ENCODE measurements at places on chromosomes 16 and 17. TPM values are rescaled to one million over a fixed set of nuclear protein-coding genes. Genes with fewer than 3 reads are reported as not detected.

SPATA32 gene
- not detected for total RNA-seq

TMEM204 gene
- 52.1 TPM for total RNA-seq

CBX8 gene
- total RNA-seq = 5.3 TPM

CX3CL1 gene
- 47.5 TPM for total RNA-seq

GRCh38 chr17:75876190-75876937 is 2.0 kb downstream of the TRIM47 start:
- H3K27ac ChIP-seq = peak overlapping the region; percentile 90
- H3K4me1 ChIP-seq = peaks cover 3% of the 10 kb centered on the region
- peak; percentile 83 for DNase-seq
- H3K4me3 ChIP-seq = no peak overlapping the region
- H3K36me3 ChIP-seq = no peaks in the 10 kb centered on the region

DNA sequence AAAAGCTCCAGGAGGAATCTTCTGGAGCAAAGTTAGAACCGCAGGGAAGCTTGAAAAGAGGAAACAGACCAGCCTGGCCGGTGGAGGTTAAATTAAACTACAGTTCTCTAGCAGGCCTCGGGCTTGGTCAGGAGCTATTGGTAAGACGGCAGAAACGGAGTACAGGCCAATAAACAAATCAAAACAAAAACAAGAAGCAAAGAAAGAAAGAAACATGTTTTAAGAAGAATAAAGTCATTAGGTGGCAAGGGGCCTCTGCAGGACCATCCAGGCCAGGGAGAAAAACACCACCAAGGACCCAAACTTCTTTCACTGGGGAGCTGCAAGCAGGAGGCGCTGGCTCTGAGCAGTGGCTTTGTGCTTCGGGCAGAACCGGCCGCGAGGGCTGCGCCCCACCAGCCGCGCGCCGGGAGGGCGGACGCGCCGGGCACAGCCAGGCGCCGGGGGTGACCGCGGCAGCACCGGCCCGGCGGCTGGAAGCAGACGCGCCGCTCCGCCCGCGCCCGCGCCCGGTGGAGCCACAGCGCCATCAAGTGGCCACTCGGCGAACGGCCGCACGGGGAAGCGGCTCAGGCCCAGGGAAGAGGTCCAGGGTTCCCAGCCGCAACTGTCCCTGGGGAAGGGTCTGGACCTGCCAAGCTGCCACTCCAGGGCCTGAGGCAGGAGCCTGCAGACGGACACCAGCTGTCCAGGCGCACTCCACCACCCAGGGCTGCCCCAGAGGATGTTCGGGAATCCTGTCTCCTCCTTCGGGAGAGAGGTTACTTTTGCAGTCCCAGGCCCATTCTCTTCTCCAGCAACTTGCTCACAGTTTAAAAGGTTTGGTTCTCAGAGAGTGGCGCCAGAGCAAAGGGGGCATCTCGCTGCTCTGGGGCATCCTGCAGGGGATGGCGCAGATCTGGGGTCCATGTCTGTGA is 419.4 kb downstream of the SOX9 start:
- DNase-seq = peak; percentile 91
- H3K27ac ChIP-seq = no peak overlapping the region
- H3K27me3 ChIP-seq = no peaks in the 10 kb centered on the region
- H3K4me3 ChIP-seq = no peak overlapping the region

- H3K4me3 ChIP-seq = peak overlapping the region; percentile 43
- H3K4me1 ChIP-seq = no peaks in the 10 kb centered on the region
- H3K27ac ChIP-seq = peak overlapping the region; percentile 41
- H3K36me3 ChIP-seq = no peaks in the 10 kb centered on the region
- no peaks in the 10 kb centered on the region for H3K27me3 ChIP-seq
- no peak for DNase-seq
These were observed 935 bp downstream of the USP32 start for GRCh38 chr17:60390925-60391470.

- no peak overlapping the region for H3K27ac ChIP-seq
- DNase-seq = no peak
- no peaks in the 10 kb centered on the region for H3K27me3 ChIP-seq
- H3K36me3 ChIP-seq = no peaks in the 10 kb centered on the region
- no peaks in the 10 kb centered on the region for H3K4me1 ChIP-seq
These were observed 41.1 kb downstream of the AHSP start for GRCh38 chr16:31568577-31569359.

DNA sequence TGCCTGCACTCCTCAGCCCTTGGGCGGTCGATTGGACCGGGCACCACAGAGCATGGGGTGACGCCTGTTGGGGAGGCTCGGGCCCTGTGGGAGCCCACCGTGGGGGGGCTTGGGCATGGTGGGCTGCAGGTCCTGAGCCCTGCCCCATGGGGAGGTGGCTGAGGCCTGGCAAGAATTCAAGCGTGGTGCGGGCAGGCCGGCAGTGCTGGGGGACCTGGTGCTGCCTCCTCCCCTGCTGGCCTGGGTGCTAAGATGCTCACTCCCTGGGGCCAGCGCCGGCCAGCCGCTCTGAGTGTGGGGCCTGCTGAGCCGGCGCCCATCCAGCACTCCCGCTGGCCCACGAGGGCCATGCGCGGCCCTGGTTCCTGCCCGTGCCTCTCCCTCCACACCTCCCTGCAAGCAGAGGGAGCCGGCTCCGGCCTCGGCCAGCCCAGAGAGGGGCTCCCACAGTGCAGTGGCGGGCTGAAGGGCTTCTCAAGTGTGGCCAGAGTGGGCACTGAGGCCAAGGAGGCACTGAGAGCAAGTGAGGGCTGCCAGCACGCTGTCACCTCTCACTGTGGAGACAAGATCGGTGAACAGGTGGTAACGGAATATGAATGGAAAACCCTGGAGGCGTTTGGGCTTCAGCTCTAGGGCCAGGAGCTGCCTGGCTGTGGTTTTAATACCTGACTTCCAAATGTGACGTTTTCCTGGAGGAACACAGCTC is 28.5 kb downstream of the ST6GALNAC1 start:
- no peaks in the 10 kb centered on the region for H3K27me3 ChIP-seq
- no peak overlapping the region for H3K4me3 ChIP-seq
- H3K4me1 ChIP-seq = no peaks in the 10 kb centered on the region

DNA sequence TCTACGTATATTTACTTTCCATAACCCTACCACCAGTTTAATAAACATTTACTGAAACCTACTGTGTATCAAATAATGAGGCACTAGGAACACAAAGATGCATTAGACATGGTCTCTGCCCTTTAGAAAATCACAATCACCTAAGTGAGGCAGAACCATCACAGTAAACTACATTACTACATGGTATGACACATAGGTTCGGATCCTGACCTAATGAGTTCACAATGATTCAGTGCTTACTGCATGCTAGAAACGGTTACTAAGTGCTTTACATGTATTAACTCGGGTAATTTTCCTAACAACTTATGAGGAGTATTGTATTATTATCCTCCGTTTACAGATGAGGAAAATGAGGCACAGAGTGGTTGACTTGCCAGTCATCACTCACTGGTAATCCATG is 5.2 kb upstream of the SYNRG start:
- DNase-seq = no peak
- H3K27me3 ChIP-seq = no peaks in the 10 kb centered on the region

GRCh38 chr16:17835118-17835876 is 364.5 kb upstream of the XYLT1 start:
- H3K36me3 ChIP-seq = no peaks in the 10 kb centered on the region
- H3K4me1 ChIP-seq = no peaks in the 10 kb centered on the region
- H3K4me3 ChIP-seq = no peak overlapping the region
- H3K27ac ChIP-seq = no peak overlapping the region
- H3K27me3 ChIP-seq = no peaks in the 10 kb centered on the region

GRCh38 chr16:75566040-75566757 is at the start of gene GABARAPL2:
GABARAPL2 (plus strand) TSS chr16:75566379; CDS start chr16:75566487, 108 bp downstream.
- H3K27me3 ChIP-seq = no peaks in the 10 kb centered on the region
- H3K36me3 ChIP-seq = peaks cover 2% of the 10 kb centered on the region
- peak within 1 kb of the TSS; percentile 85 for H3K4me3 ChIP-seq
- H3K27ac ChIP-seq = peak within 1 kb of the TSS; percentile 16
- DNase-seq = peak; percentile 94

GRCh38 chr16:55647798-55648197 is 8.0 kb upstream of the SLC6A2 start:
- H3K27ac ChIP-seq = no peak overlapping the region
- DNase-seq = no peak
- H3K4me1 ChIP-seq = no peaks in the 10 kb centered on the region
- no peaks in the 10 kb centered on the region for H3K27me3 ChIP-seq
- no peaks in the 10 kb centered on the region for H3K36me3 ChIP-seq

DNA sequence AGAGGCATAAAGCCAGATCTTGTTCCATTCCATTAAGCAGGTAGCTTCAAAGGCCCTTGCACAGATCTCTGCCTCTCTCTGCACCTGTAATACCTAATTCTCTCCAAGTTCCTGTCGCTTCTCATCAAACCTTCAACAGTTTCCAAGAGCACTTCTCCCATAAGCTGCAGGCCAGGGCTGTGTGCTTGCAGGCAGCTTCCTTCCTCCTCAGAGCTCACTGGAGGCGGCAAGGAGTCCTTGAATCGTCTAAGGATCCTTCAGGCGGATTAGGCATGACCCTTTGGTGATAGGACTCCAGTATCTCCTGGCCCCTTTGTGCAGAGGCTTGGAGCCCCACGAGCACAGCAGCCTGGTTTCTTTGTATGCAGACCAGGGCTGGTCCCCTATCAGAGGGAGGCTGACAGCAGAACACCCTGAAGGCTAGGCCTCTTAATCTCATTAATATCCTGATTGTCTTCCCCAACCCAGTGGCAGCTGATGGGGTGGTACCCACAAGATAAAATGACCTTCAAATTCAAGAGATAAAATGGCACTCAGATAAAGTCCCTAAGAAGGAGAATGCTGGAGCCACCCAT is 19.8 kb downstream of the HNF1B start:
- no peak overlapping the region for H3K27ac ChIP-seq
- no peaks in the 10 kb centered on the region for H3K27me3 ChIP-seq
- no peaks in the 10 kb centered on the region for H3K4me1 ChIP-seq
- H3K4me3 ChIP-seq = no peak overlapping the region

- no peak overlapping the region for H3K4me3 ChIP-seq
- H3K27ac ChIP-seq = no peak overlapping the region
- H3K27me3 ChIP-seq = no peaks in the 10 kb centered on the region
These were observed 14.4 kb downstream of the WSCD1 start for GRCh38 chr17:6084311-6085161.

- H3K4me3 ChIP-seq = no peak overlapping the region
- no peaks in the 10 kb centered on the region for H3K36me3 ChIP-seq
- H3K4me1 ChIP-seq = no peaks in the 10 kb centered on the region
- no peak for DNase-seq
These were observed 2.6 kb upstream of the CCL22 start for GRCh38 chr16:57355898-57356414.

DNA sequence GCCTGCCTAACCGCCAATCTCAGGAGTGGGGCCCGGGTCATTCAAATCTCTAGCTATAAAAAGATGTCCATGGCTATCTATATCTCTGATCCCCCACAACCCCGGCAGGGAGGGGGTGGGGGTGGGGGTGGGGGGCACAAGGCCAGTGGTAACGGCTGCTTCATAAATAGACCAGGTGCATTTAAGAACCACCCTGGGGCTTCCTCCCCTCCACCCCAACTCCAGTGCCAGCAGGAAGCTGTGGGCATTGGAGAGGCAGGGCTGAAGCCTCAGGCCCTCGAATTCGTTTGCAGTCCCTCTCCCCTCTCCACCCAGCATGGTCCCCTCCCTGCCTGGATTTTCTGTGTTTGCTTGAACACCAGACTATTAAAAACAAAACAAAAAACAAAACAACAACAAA is 56.0 kb downstream of the RAP1GAP2 start:
- DNase-seq = no peak
- H3K4me3 ChIP-seq = no peak overlapping the region
- no peaks in the 10 kb centered on the region for H3K4me1 ChIP-seq
- H3K27me3 ChIP-seq = no peaks in the 10 kb centered on the region
- no peak overlapping the region for H3K27ac ChIP-seq

DNA sequence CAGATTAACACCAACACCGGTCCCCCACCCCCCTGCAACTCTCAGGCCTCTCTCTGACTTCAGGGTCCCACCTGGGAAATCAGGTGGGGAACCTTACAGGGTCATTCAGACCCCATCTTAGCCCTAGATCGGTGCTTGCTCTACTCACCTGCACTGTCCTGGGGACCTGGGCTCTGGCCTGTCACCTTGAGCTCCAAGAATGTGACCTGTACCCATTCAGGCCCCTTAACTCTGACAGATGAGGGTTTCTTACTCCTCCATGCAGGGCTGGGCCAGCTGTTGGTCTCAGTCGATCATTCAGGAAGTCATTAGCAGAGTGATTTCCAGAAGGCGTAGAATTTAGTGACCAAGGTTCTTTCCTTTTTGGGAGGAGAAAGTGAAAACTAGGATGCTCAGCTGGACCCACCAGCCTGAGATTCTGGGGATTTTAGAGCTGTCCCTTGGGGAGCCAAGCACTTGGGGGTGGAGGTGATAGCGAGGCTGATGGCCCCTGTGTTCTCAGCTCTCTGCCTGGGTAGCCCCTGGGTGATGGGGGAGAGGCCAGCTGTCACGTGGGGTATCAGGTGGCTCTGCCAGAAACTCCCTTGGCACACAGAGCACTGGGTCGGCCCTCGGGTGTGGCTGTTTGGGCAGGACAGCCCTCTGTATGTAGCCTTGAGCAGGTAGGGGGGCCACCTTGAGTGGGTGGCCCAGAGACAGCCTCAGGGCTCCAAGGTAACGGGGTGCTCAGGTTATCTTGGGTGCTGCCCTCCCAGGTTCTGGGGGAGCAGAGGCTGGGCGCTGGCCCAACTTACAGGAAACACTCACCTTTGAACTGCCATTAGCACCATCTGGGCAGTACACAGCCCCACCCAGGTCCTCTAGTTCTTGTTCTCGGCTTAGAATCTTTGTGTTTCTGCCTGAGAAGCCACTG is 724 bp downstream of the MVP start:
- peaks cover 3% of the 10 kb centered on the region for H3K4me1 ChIP-seq
- DNase-seq = peak; percentile 86
- no peaks in the 10 kb centered on the region for H3K36me3 ChIP-seq
- H3K27me3 ChIP-seq = no peaks in the 10 kb centered on the region
